ENCODE measurements at places on chromosomes 3 and 15. TPM values are rescaled to one million over a fixed set of nuclear protein-coding genes. Genes with fewer than 3 reads are reported as not detected.

Gene RLBP1
- not detected for total RNA-seq

Gene MUSTN1
- 0.40 TPM for total RNA-seq

Gene TGM4
- total RNA-seq = not detected

Gene GOLGA8R
- total RNA-seq = 15.9 TPM

Gene FBXL2
- not detected for total RNA-seq

Gene SIDT1
- 31.6 TPM for total RNA-seq

Gene UNC13C
- total RNA-seq = not detected

Gene LEKR1
- 0.76 TPM for total RNA-seq

Gene ALG3
- 38.7 TPM for total RNA-seq

Gene NANOGP8
- total RNA-seq = not detected

DNA sequence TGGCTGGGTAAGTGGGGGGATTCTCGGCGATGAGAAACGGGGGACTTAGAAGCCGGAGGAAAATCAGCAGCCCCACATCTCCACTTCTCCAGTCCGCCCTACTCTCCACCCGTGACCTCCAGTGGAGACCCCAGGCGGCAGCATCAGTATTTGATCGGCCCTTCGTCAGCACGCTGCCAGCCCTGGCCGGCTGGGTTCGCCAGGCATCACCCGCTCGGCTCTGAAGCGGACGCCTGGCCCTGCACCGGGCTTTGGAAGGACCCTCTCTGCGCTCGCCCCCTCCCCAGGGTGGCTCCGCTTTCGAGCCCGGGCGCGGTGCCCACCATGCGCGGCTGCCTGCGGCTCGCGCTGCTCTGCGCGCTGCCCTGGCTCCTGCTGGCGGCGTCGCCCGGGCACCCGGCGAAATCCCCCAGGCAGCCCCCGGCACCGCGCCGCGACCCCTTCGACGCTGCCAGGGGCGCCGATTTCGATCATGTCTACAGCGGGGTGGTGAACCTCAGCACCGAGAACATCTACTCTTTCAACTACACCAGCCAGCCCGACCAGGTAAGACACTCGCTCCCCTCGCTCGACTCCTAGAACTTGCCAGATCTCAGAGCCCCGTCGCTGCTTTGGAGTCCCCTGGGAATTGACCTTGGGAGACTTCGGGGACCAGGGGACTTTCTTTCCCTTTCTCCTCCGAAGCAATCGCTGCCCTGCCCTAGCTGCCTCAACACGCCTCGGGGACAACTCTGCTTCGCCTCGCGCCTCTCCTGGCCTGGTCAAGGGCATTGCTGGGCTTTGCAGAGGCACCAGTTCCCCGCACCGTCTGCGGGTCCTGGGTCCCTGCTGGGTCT lies 561 bp downstream of the SIDT1 start:
- H3K27ac ChIP-seq = peak overlapping the region; percentile 100
- no peaks in the 10 kb centered on the region for H3K27me3 ChIP-seq
- H3K4me1 ChIP-seq = peaks cover 49% of the 10 kb centered on the region
- H3K36me3 ChIP-seq = peaks cover 30% of the 10 kb centered on the region
- peak; percentile 68 for DNase-seq

GRCh38 chr3:71458895-71459294 lies 124.6 kb downstream of the FOXP1 start:
- no peak overlapping the region for H3K4me3 ChIP-seq
- no peaks in the 10 kb centered on the region for H3K27me3 ChIP-seq
- DNase-seq = no peak
- no peak overlapping the region for H3K27ac ChIP-seq
- peaks cover 50% of the 10 kb centered on the region for H3K4me1 ChIP-seq

DNA sequence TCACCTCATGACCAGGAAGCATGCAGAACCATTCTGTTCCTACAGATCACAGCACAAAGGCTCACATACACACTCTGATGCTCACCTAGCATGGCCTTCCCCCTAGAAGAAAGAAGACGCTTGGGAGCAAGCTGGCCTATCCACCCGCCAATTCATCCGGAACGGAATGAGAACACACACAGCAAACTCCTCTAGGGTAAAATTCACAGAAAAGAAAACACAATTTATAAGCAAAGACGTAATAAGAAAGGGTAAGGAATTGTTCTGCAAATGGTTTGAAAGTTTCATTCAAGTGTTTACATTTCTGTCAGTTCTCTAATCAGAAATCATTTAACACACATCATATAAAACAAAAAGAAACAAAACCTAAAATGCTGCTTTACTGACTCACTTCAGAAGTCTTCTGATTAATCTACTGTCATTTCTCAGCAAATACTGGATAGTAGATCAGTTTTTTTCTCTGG lies 218.1 kb downstream of the OSBPL10 start:
- H3K4me1 ChIP-seq = peaks cover 39% of the 10 kb centered on the region
- H3K27ac ChIP-seq = peak overlapping the region; percentile 68
- no peak for DNase-seq

GRCh38 chr15:59247364-59247763 lies 40.7 kb downstream of the LDHAL6B start:
- H3K27me3 ChIP-seq = peaks cover 2% of the 10 kb centered on the region
- H3K36me3 ChIP-seq = peaks cover 4% of the 10 kb centered on the region
- DNase-seq = peak; percentile 81
- H3K4me1 ChIP-seq = peaks cover 39% of the 10 kb centered on the region
- H3K4me3 ChIP-seq = no peak overlapping the region

- no peak overlapping the region for H3K27ac ChIP-seq
- H3K4me3 ChIP-seq = no peak overlapping the region
- no peaks in the 10 kb centered on the region for H3K27me3 ChIP-seq
- DNase-seq = no peak
- H3K4me1 ChIP-seq = no peaks in the 10 kb centered on the region
Observed at GRCh38 chr3:3589715-3590130, 209.5 kb upstream of the LRRN1 start.

GRCh38 chr3:54905261-54905888 lies 22.5 kb downstream of the LRTM1 start:
- H3K27ac ChIP-seq = no peak overlapping the region
- no peaks in the 10 kb centered on the region for H3K36me3 ChIP-seq
- H3K4me1 ChIP-seq = no peaks in the 10 kb centered on the region
- H3K27me3 ChIP-seq = no peaks in the 10 kb centered on the region

GRCh38 chr15:28881600-28881999 lies 4.2 kb upstream of the APBA2 start:
- H3K4me1 ChIP-seq = no peaks in the 10 kb centered on the region
- DNase-seq = no peak
- H3K4me3 ChIP-seq = no peak overlapping the region
- H3K27ac ChIP-seq = no peak overlapping the region

DNA sequence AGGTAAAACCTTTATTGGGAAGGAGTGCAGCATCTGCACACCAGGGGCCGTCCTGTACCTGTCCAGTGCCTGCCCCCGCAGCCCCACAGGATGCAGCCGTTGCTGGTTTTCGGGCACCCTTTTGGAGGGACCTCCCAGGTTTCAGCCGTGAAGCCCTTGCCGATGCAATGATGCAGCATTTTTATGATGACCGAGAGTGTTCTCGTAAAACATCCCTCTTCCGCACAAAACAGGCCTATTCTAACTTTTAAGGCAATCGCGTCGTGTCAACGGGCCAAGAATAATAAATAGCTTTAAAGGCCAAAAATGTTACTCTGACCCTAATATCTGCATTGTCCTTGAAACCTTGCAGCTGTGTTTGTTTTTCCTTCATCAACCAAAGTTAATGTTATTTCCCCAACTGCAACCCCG lies 126.1 kb downstream of the LRRK1 start:
- no peak overlapping the region for H3K4me3 ChIP-seq
- no peaks in the 10 kb centered on the region for H3K36me3 ChIP-seq

GRCh38 chr15:100994597-100995446 lies 75.7 kb downstream of the LRRK1 start:
- DNase-seq = no peak
- no peaks in the 10 kb centered on the region for H3K4me1 ChIP-seq
- no peak overlapping the region for H3K27ac ChIP-seq
- no peak overlapping the region for H3K4me3 ChIP-seq
- peaks cover 28% of the 10 kb centered on the region for H3K27me3 ChIP-seq
- H3K36me3 ChIP-seq = no peaks in the 10 kb centered on the region

DNA sequence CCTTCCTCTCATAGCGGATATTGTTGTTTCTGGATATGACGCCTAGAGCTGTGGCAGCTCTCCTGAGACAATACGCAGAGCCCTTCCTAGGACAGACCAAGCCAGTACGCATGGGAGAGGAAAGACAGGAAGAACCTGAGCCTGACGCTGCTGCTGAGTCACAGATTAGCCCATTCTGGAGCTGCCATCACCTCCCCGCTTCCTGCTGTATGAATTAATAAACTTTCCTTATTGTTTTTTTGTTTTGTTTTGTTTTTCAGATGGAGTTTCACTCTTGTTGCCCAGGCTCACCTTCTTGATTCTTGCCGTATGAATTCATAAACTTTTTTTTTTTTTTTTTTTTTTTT lies 67.0 kb downstream of the PPCDC start:
- peaks cover 17% of the 10 kb centered on the region for H3K27me3 ChIP-seq
- no peak overlapping the region for H3K27ac ChIP-seq
- H3K4me1 ChIP-seq = peaks cover 20% of the 10 kb centered on the region

DNA sequence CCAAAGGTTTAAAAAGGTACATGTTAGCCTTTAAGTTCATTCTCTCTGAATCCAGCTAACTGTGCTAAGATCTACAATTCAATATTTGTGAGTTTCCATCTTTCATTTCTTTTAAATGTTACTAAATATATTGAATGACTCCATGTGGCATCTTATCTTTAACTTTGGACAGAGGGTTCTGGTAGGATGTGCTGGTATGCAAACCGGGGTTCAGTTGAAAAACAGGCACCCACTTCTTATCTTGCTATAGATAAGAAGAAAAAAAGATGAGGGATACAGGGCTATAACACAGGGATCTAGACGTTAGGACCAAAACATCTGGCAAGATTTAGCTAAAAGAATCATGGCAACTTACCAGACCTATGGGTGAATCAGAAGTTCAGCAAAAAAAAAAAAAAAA lies 538.3 kb downstream of the EDEM1 start:
- no peak overlapping the region for H3K27ac ChIP-seq
- H3K27me3 ChIP-seq = no peaks in the 10 kb centered on the region
- H3K36me3 ChIP-seq = no peaks in the 10 kb centered on the region
- DNase-seq = no peak

- no peak for DNase-seq
- H3K36me3 ChIP-seq = peaks cover 2% of the 10 kb centered on the region
- no peak overlapping the region for H3K27ac ChIP-seq
- no peaks in the 10 kb centered on the region for H3K27me3 ChIP-seq
- no peak overlapping the region for H3K4me3 ChIP-seq
Observed at GRCh38 chr15:87671289-87671688, 585.2 kb downstream of the NTRK3 start.

- no peak overlapping the region for H3K27ac ChIP-seq
- H3K4me3 ChIP-seq = no peak overlapping the region
- peaks cover 51% of the 10 kb centered on the region for H3K27me3 ChIP-seq
- DNase-seq = no peak
Observed at GRCh38 chr3:126287536-126288241, 69.5 kb downstream of the KLF15 start.

Data from activated CD8-positive, alpha-beta memory T cell treated with anti-CD3 and anti-CD28 coated beads, Interleukin-2, amount 10 ng/mL, durations not matched to agents 7 days and 5 days (primary cell).